ENCODE measurements at places on chromosomes 4 and X.

DNA sequence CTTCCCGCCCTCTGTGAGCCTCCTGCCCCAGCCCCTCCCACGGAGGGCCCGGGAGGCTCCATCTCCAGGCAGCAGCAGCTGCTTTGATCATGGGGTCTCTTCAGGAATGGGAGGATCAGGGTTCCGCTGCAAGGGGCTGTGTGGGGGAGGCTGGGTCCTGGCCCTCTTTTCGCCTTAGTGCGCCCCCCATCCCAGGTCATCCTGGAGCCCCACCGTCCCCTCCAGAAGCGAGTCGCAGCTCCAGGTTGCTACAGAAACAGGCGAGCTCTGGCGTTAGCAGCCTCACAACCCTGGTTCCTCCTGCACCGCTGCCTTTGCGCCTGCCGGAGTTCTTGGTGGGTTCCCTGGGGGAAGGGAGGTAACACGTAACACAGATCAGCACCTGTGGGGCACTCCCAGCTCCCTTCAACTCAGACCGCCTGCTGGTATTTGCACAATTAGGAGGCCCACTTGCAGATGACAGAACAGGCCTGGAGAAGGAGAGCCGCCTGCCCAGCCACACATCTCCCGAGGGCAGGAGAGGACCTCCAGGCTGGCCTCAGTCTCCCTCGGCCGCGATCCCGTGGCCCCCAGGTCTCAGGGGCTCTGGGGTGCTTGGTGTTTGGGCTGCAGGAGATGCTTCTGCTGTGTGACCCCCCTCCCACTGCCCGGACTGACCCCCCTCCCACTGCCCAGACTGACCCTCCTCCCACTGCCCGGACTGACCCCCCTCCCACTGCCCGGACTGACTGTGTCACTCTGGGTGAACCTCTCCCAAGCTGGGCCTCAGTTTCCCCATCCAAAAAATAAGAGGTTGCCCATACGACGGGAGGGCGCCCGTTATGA lies 64.2 kb upstream of the ADRA2C start:
- no peak for DNase-seq

- no peak for DNase-seq
These were observed 58.0 kb upstream of the EGFL6 start for GRCh38 chrX:13511241-13511943.

- no peak for DNase-seq
These were observed 215.0 kb upstream of the GIMD1 start for GRCh38 chr4:106583567-106583966.

- DNase-seq = no peak
These were observed 1.9 kb downstream of the NEUROG2 start for GRCh38 chr4:112513971-112514646.

GRCh38 chrX:123749643-123750042 lies 16.8 kb upstream of the THOC2 start:
- DNase-seq = no peak

DNA sequence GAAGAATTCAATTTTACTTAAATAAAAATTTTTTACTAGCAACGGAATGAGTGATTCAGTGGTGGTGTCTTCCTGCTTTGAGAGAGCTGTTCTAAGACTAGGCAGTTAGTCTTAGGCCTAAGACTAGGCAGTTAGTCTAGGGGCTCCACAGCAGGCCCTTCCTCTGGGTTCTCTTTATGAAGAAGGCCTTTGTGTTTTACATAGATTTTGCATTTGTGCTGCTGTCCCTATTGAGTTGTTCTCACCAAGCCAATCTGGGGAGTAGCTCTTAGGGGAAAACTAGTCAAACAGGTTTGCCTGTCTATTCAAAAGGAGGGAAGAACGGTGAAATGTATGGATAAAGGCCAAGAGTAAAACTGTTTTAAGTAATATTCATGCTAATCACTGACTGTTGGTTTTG lies 7.6 kb downstream of the UGT8 start:
- DNase-seq = no peak

- DNase-seq = no peak
These were observed 14.9 kb downstream of the NRK start for GRCh38 chrX:105837232-105837631.

DNA sequence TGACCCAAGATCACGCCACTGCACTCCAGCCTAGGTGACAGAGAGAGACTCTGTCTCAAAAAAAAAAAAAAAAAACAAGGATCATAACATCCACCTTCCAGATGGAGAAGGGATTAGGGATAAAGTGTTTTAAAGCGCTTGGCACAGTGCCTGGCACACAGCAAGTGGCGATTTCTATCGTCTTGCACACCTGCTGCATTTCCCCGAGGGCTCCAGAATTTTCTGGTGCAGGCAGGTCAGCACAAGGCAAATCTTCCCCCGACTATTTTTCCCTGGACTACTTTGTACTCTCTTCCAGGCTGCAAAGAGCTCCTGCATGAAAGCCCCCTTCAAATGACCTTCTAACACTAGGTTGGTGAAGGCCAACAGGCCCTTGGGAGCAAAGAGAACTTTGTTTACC lies 57.3 kb downstream of the APBB2 start:
- no peak for DNase-seq

DNA sequence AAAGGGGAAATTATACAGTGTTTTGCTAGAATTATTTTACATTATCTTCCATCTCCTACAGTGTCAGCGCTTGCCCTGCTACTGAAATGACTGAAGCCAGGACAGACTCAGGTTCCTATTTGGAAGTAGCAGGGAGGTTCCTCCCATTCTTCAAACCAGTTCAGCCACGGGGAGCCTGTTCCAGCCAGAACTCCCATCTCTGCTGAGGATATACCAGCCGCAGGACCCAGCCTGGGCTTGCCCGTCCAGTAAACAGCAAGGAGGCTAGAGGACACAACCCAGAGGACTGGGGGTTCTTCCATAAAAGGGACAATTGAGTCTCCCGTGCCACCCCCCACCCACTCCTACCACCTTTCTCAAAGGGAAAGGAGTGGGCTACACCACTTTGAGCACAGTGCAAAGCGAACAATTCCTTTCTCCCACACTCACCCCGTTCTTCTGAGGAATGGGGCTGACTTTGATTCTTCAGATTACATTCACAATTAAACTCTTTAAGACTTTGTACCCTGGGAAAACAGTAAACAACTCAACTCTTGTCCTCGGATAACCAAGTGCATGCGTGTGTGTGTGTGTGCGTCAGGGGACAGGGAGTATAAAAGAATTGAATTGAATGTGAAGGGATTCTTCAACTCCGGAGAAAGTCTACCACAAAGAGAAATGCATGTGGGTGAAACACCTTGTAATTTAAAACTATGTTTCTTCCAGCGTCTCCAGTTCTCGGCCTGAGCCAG lies 31.0 kb upstream of the PPARGC1A start:
- DNase-seq = no peak

- DNase-seq = no peak
These were observed 67.7 kb upstream of the PGRMC2 start for GRCh38 chr4:128355305-128355704.

DNA sequence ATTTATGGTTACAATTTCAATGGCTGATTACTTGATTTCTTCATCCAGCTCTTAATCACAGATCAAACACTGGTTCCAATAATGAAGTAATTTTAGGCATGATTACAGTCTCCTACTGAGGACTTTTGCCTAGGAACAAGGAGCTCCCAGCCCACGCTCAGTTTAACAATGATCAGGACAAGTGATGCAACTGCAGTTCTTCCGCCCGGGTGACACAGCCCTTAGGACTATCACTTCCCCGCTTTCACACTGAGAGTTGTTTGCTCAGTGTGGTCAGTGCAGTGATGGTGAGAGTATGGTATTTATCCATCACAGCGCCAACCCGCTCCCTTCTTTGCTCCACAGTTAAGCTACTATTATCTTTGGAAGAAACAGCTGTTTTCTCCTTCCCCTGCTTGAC lies 203.2 kb upstream of the MBNL3 start:
- DNase-seq = no peak

- no peak for DNase-seq
These were observed 16.4 kb downstream of the TMEM154 start for GRCh38 chr4:152663203-152664066.

- DNase-seq = no peak
These were observed 128.9 kb downstream of the SH3KBP1 start for GRCh38 chrX:19758539-19758938.

- DNase-seq = no peak
These were observed 51.9 kb downstream of the TEX13A start for GRCh38 chrX:105168577-105168976.

- no peak for DNase-seq
These were observed 15.3 kb downstream of the SOWAHB start for GRCh38 chr4:76882630-76883029.

- no peak for DNase-seq
These were observed 366.8 kb downstream of the UNC5C start for GRCh38 chr4:95181996-95182306.

- no peak for DNase-seq
These were observed 199.7 kb upstream of the MAMLD1 start for GRCh38 chrX:150163221-150163930.

- no peak for DNase-seq
These were observed 44.0 kb upstream of the GATB start for GRCh38 chr4:151804821-151805220.

DNA sequence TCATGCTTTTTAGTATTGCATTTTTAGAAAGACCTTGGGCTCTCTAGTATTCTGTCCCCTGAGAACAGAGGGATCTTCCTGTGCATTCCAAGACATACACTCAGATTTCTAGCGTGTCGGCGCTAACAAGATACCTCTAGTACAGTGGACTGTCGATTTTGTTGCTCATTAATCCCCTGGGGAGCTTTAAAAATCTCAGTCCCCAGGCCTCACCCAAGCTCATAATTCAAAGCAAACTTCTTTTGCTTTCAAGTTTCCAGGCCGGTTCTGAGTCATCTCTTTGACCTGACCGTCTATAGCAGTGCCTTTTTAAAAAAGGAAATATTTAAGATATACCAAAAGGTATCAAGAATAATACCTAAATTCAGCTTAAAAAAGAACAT lies 137.0 kb downstream of the AMMECR1 start:
- no peak for DNase-seq

DNA sequence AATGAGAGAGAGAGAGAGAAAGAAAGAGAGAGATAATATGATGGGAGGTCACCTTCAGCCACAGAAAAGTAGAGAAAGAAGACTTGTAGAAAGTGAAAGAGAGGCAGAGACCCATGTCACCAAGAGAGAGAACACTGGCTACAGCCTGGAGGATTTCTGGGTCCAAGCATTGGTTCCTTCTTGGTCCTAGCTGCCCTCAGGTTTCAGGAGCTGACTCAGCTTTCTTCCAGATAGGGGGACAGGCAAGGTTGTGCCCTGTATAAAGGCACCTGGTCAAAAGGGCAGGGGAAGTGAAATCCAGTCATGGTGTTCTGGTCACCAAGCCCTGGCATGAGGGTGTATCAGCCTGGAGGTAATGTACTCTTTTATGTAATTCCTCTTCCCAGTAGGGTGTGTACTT lies 47.5 kb upstream of the XK start:
- DNase-seq = no peak

GRCh38 chr4:183106839-183107238 lies 7.8 kb downstream of the WWC2 start:
- DNase-seq = no peak

GRCh38 chrX:53441531-53442321 lies 7.6 kb upstream of the HSD17B10 start:
- DNase-seq = peak; percentile 72

GRCh38 chr4:47499700-47500099 lies 14.6 kb downstream of the ATP10D start:
- DNase-seq = no peak

- DNase-seq = no peak
These were observed 291.9 kb upstream of the PITX2 start for GRCh38 chr4:110914791-110915190.

DNA sequence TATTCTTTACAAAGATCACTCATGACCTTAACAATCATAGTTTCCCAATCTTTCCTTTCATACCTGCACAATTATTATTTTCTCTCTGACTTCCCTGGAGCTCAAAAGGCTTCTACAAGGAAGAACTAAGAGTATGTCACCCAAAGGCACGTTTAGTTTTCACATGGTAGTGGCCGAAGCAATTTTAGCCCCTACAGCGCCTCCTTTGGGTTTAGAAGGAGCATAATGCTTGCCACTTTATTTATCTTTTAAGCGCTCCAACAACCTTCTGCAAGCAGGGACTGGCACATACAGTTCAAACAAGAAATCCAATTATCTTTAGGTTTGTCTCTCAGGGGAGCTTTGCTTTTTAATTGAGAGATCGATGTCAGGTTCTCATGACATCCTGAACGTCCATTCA lies 42.0 kb upstream of the IGSF1 start:
- no peak for DNase-seq

GRCh38 chr4:77600521-77601451 lies 4.8 kb upstream of the CXCL13 start:
- no peak for DNase-seq

- no peak for DNase-seq
These were observed 80.8 kb downstream of the HMGN5 start for GRCh38 chrX:81120936-81121371.

DNA sequence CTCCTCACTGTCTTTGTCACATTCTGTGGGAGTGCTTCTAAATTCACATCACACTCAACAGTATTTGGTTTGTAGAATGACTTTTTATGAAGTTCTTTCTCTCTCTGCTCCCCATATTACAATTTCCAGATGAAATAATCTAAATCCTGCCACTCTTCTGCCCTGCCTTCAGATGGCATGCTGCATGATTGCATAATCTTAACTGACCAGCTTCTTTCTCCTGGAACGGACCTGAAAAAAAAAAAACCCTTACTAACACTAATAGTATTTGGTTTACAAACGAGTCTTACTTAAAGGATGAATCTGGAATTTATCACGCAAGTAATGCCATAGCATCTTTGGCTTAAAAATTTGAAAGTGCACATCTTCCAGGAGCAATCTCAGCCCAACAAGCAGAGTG lies 272.3 kb downstream of the NAF1 start:
- DNase-seq = no peak

GRCh38 chrX:13899607-13900006 lies 82.7 kb upstream of the GPM6B start:
- DNase-seq = no peak
